HCT116 (cell line): ENCODE measurements at places on chromosomes 4 and X.

GRCh38 chr4:176054942-176055341, 10.7 kb upstream of the WDR17 start:
- no peak for DNase-seq

DNA sequence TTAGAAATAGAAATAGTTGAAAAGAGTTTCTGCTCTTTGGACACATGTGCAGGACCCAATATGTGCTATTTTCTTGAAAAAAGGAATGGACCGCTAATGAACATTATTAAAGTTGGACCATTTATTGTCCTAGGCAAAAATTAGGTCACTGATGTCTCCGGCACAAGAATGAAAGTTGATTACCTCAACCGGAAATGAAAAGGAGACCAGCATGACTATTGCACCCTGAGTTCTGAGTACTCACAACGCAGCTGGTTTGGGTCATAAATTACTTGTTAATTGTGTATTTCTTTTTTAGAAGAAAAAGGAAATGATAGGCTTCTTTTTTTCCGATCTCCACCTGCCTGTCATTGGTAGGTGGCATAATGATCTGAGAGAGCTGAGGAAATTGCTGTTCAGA, 232.7 kb downstream of the ARHGAP24 start:
- no peak for DNase-seq

GRCh38 chr4:5964030-5964429, 54.2 kb downstream of the C4orf50 start:
- no peak for DNase-seq

DNA sequence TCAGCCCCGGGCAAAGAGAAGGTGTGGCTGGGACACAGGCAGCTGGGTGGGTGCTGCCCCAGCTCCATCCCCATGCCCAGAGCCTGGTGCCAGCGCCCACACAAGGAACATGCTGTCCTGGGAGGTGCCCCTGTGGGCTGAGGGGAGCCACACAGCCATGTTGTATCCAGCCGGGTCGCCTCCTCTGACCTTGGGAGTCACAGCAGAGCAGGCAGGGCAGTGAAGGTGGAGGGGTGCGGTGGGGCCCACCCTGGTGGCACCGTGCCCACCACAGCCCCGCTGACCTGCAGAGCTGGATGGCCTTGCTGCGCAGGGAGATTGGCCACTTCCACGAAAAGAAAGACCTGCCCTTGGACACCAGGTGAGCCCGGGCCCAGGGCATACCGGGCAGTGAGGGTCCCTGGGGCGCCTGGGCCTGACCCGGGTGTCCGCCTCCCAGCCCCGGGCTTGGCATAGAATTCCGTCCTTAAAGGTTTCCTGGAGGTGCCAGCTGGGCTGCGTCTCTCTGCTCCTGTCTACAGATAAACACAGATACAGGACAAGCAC, 18.7 kb upstream of the ADD1 start:
- DNase-seq: no peak
